AG10803 (cell line): ENCODE measurements at places on chromosomes 11 and 22.
A peak's percentile ranks its signal among the peaks of the same experiment; 100 is the strongest.

- no peak for DNase-seq
Measured at GRCh38 chr11:20407344-20407743, 19.8 kb downstream of the PRMT3 start.

GRCh38 chr11:33692013-33692504, 8.6 kb downstream of the C11orf91 start:
- DNase-seq = peak; percentile 96

- no peak for DNase-seq
Measured at GRCh38 chr22:45067731-45068130, 57.9 kb upstream of the PHF21B start.

DNA sequence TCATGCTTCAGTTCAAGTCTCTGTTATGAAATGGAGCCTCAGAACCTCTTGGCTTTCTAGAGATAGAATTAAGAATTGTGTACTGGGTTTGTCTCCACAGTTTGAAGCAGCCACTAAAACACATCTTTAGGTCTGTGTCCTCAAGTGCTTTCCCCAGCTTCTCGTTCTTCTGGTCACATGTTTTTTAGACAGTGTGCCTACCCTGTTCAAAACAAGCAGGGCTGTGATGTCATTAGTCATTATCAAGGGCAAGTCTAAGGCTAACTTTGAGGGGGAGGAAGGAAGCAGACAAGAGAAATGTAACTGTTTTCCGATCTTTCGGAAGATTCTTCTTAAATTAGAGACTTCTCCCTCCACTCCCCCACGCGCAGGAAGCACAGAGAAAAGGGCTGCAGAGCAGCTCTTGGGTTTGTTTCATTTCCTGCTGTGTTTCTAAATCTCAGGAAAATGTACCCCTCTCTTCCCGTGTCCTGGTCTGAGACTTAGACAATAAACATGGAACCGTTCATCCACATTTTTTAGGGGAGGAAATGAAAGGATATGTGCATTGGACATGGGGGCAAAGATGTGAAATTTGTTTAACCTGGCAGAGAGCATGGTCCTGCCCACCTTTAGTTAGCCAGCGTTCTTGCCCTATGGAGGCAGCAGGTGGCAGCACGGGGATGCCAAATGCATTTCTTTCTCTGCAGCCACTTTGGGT, 3.1 kb downstream of the AKIP1 start:
- no peak for DNase-seq

GRCh38 chr22:43151251-43152002, at the start of gene TSPO:
TSPO (plus strand) TSS chr22:43151559; CDS start chr22:43159239, 7,680 bp downstream.
- peak; percentile 62 for DNase-seq

DNA sequence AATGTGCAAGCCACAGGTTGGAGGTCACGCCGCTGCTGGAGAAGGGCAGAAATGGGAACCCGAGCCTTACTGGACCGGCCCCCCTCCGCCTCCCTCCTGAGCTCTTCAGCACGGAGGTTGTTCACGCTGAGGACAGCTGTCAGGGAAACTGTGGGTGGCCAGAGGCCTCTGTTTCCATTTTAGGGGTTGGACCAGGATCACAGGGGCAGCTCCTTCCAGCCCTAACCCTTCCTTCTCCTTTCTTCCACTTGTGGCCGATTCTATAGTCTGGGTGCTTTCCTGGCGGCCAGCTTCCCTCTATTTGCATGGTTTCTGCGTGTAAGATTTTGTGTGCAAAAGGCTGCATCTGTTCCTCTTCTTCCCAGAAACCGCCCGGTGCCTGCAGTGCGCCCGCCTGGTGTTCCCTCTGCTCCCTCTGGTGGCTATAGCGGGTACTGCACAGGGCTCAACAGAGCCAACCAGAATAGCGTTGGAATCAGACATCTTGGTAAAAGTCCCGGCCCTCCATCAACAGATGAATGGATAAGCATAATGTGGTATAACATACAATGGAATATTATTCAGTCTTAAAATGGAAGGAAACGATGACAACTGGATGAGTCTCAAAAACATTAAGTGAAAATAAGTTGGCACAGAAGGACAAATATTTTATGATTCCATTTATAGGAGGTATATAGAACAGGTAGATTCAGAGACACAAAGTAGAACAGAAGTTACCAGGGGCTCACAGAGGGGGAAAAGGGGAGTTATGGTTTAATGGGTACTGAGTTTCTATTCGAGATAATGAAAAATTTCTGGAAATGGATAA, 8.4 kb upstream of the SLC22A8 start:
- peak; percentile 67 for DNase-seq

- DNase-seq = no peak
Measured at GRCh38 chr11:34855754-34856095, 60.5 kb downstream of the APIP start.
